ENCODE measurements at places on chromosomes 6 and 20.

- no peak for DNase-seq
Observed at GRCh38 chr20:58618351-58619076, 32.6 kb upstream of the STX16 start.

DNA sequence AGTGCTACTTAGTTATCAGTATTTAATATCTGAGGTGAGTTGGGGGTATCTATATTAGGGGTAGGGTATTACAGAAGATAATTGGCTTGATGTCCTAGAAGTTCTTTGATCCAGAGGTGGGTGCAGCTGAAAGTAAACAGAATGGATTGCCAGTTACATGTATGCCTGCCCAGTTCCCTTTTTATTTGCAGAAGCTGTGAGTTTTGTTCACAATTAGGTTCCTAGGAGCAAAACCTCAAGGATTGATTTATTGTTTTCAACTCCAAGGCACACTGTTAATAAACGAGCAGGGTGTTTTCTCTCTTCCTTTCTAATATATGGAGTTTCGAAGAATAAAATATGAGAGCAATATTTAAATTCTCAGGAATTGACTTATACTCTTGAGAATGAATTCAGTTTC lies 129.0 kb downstream of the SULF2 start:
- no peak for DNase-seq

- no peak for DNase-seq
Observed at GRCh38 chr6:129481706-129482105, 228.3 kb downstream of the ARHGAP18 start.

- no peak for DNase-seq
Observed at GRCh38 chr6:150336299-150336698, 32.5 kb upstream of the IYD start.

- DNase-seq = no peak
Observed at GRCh38 chr6:148497257-148497656, 154.6 kb downstream of the SASH1 start.

GRCh38 chr6:31622684-31623091 lies 2.2 kb downstream of the PRRC2A start:
- DNase-seq = no peak

DNA sequence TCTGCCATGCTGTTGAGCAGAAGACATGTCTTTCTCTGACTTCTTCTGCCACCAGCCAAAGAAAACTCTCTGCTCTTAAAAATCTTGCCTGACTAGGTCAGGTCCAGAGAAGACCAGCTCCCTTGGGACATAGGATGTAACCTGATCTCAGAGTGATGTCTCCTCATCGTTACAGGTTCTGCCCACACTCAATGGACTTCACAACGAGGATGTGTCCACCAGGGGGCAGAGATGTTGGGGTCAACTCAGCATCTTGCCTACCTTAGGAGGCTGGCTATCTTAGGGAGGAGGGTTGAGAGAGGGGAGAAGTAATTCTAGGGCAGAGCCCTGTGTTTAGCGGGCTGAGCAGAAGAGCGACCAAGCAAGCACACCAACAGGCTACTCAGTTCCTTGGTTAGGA lies 207.6 kb upstream of the CDH4 start:
- DNase-seq = no peak

Measured in NCI-H187 treated with DMSO at 0.1 percent for 48 hours (cell line).